ENCODE measurements at places on chromosomes 13 and 19.

DNA sequence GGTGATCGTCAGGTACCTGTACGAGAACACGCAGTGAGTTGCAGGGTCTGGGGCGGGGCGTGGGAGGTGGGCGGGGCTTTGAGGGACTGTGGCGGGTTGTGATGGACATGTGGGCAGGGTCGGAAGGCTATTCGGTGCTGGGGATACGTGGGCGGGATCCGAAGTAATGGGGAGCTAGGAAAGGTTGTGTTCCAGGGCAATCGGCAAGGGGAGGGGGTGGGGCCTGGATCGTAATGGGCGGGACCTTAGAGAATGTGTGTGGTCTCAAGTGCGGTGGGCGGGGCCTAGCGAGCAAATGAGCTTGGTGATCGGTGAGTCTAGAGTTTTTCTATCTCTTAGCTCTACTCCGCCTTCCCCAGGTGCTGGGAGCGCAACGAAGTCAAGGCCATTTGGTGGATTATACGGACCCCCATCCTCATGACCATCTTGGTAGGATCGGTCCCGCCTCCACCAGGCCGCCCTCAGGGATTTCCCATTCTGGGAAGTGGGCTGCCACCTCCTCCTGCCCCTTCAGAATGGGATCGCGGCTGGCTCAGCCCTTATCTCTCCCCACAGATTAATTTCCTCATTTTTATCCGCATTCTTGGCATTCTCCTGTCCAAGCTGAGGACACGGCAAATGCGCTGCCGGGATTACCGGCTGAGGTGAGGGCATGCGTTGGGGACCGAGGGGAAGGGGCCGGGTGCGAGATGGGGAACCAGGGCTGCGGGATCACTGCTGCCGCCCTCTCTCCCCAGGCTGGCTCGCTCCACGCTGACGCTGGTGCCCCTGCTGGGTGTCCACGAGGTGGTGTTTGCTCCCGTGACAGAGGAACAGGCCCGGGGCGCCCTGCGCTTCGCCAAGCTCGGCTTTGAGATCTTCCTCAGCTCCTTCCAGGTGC is 9.6 kb downstream of the GIPR start:
- H3K4me1 ChIP-seq = peaks cover 14% of the 10 kb centered on the region
- peaks cover 2% of the 10 kb centered on the region for H3K27me3 ChIP-seq
- H3K36me3 ChIP-seq = peaks cover 3% of the 10 kb centered on the region
- peak; percentile 70 for DNase-seq
- H3K4me3 ChIP-seq = peak overlapping the region; percentile 79

- no peaks in the 10 kb centered on the region for H3K4me1 ChIP-seq
- no peaks in the 10 kb centered on the region for H3K36me3 ChIP-seq
- H3K27me3 ChIP-seq = no peaks in the 10 kb centered on the region
- no peak for DNase-seq
Measured at GRCh38 chr13:75050419-75051046, 431.4 kb downstream of the TBC1D4 start.

DNA sequence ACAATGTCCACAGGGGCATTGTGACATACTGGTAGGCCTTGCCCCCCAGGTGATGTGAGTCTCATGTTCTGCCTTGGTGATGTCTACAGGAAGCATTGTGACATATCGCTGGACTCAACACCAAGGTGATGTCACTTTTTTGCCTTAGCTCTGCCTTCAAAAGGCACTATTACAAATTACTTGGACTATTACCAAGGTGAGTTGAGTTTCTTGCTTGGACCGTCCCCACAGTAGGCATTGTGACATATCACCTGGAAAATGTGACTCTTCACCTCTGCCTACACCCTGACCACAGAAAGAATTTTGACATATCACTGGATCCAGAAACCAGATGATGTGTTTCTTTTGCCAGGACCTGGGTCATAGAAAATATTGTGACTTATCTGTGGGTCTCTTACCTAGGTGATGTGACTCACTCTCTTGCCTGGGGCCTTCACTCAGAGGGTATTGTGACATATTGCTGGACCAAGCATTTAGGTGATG is 60.6 kb upstream of the ZNF724 start:
- no peak overlapping the region for H3K27ac ChIP-seq
- no peak for DNase-seq
- no peaks in the 10 kb centered on the region for H3K4me1 ChIP-seq

DNA sequence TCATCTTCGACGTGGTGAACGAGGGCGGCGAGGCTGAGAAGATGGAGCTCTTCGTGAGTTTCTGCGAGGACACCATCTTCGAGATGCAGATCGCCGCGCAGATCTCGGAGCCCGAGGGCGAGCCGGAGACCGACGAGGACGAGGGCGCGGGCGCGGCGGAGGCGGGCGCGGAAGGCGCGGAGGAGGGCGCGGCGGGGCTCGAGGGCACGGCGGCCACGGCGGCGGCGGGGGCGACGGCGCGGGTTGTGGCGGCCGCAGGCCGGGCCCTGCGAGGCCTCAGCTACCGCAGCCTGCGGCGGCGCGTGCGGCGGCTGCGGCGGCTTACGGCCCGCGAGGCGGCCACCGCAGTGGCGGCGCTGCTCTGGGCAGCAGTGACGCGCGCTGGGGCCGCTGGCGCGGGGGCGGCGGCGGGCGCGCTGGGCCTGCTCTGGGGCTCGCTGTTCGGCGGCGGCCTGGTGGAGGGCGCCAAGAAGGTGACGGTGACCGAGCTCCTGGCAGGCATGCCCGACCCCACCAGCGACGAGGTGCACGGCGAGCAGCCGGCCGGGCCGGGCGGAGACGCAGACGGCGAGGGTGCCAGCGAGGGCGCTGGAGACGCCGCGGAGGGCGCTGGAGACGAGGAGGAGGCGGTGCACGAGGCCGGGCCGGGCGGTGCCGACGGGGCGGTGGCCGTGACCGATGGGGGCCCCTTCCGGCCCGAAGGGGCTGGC is 52.6 kb downstream of the MAP4K1 start:
- no peak for DNase-seq
- H3K27ac ChIP-seq = no peak overlapping the region
- H3K36me3 ChIP-seq = peaks cover 12% of the 10 kb centered on the region

DNA sequence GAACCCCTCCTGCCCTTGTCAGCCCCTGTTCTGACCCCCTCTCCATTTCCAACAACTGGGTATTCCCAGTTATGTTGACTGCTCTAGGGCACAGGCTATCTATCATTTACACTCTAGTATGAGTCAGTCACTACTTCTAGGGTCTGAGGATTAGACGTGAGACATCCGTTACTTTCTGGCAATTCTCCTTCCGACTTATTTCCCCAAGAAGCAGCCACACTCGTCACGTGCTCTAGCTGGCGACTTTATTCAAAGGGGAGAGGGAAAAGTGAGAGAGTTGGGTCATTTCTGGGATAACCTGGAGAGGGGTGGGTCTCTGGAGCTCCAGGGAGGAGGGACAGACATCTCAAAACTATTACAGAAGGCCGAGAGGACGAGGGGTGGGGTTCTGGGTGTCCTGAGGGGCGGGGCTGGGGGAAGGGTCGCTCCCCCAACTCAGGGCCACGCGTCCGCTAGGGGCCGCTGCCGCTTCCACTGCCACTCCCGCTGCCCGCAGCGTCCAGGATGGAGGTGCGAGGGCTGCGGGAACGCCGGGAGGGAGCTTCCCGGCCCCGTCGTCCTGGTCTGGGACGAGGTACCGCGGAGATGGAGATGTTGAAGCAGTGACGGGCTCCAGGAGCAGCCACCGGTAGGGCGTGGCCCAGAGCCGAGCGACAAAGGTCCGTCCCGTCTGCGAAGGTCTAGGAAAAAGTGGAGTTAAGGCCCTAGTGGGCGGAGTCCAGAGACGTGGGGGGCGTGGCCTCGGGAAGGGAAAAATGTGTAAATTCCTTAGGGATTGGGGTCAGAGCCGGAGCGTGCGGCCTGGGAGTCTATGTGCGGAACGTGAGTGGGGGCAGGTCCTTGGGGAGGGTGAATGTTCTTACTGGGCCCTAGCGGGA is 8.9 kb downstream of the RTBDN start:
- no peak overlapping the region for H3K27ac ChIP-seq
- H3K36me3 ChIP-seq = no peaks in the 10 kb centered on the region
- peaks cover 22% of the 10 kb centered on the region for H3K27me3 ChIP-seq
- H3K4me3 ChIP-seq = no peak overlapping the region
- no peak for DNase-seq
- peaks cover 6% of the 10 kb centered on the region for H3K4me1 ChIP-seq

DNA sequence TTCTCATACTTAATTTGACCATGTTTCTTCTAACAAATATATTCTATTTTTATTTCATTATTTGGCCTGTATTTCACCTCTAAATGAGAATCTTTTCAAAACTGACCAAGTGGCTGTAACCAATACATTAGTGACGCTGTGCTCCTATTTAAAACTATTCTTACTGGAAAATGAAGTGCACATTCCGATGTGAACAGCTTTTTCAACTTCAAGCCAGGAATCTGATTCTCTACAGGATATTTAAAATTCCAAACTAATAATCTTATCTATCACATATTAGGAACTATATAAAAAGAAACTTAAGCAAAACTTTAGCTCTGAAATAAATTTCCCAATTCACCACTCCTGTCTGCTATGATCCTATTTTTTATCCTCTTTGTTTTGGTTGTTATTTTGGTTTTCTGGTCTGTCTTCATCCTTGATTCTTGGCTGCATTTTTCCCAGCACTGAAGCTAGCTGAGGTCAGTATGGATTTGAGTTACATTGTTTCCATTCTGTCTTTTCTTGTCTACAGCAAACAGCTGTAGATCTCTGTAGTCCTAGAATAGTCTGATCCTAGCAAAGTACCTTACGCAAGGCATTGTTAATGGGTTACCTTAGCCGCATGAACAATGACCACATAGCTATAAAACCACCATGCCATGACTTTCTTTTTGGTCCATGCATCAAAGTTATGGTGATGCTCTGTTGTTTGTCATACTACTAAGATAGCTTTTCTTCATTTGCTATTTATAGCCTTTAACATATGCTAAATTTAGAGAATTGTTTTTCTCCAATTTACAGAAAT is 748.6 kb upstream of the SPRY2 start:
- H3K36me3 ChIP-seq = no peaks in the 10 kb centered on the region
- DNase-seq = no peak
- H3K4me3 ChIP-seq = no peak overlapping the region
- no peaks in the 10 kb centered on the region for H3K27me3 ChIP-seq
- H3K4me1 ChIP-seq = no peaks in the 10 kb centered on the region

- peaks cover 53% of the 10 kb centered on the region for H3K36me3 ChIP-seq
Measured at GRCh38 chr19:47111006-47111621, 2.5 kb downstream of the ZC3H4 start.

- H3K4me3 ChIP-seq = no peak overlapping the region
- no peak for DNase-seq
- no peaks in the 10 kb centered on the region for H3K36me3 ChIP-seq
Measured at GRCh38 chr13:24119626-24120508, 40.7 kb upstream of the SPATA13 start.

DNA sequence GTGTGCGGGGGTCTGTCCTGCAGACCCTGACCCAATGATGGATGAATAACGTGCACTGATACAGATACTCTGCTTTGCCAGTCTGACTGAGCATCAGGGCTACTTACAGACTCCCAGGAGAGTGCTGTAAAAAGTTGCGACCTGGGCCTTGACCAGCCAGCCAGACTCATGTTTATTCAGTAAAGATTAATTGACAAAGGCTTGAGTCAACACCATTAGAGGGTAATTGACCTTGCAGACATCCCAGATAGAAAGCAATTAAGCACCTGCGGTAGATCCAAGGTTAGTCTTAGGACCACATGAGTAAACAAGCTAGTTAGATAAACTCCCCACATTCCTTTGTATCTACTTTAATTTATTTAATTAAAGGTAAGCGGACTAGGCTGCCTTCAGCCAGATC is 10.4 kb downstream of the NUDT19 start:
- peaks cover 98% of the 10 kb centered on the region for H3K36me3 ChIP-seq
- H3K4me3 ChIP-seq = no peak overlapping the region
- no peak overlapping the region for H3K27ac ChIP-seq

Data from activated T-helper 2 cell treated with anti-CD3 and anti-CD28 coated beads, Interferon-gamma antibody, Interleukin-2, Interleukin-4, amounts not matched to agents 10 μg/mL and 5 μg/mL and 100 μg/mL, durations not matched to agents 14 hours and 24 hours and 36 hours (primary cell).